Sigmoid colon (tissue), 7 donors: ENCODE measurements at places on chromosomes 1 and 21. TPM values are rescaled to one million over a fixed set of nuclear protein-coding genes. Genes with fewer than 3 reads are reported as not detected.

DNA sequence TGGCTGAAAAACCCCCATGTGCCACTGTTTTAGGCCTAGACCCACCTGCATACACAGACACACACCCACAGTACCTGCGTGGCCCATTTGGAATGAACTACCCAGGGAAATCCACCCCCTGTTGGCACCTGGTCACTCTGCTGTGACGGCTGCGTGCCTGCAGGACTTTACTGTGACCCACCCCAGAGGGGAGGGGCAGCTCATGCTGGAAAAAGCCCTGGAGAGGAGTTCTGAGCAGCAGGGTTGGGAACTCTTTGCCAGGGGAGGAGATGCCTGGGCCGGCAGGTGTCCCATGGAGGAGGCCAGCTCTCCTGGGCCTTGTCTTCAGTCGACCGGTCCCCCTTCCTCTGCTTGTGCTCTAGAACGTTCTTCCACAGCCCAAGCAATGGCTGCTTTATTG lies 87.3 kb upstream of the CSF3R start:
- H3K27ac ChIP-seq: no peak overlapping the region
- no peaks in the 10 kb centered on the region for H3K4me1 ChIP-seq
- no peak overlapping the region for H3K4me3 ChIP-seq

DNA sequence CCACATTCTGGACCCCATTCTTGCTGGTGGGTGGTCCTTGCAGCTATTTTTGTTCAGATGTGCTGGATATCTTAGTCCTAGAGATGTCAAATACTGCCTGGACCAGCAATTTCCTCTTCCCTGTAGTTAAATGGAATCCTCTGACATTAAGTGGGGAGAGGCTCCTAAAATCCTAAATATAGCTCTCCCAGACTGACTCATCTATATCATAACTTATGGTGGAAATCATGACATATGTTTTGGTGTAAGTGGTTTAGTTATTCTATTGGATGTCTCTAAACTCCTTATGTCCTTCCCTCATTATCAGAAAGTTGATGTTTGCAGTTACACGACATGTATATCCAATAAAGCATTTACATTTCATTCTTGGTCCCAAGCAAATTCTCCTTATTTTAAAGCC lies 73.1 kb downstream of the KCNJ6 start:
- H3K4me1 ChIP-seq: no peaks in the 10 kb centered on the region
- no peak for DNase-seq
- H3K36me3 ChIP-seq: no peaks in the 10 kb centered on the region
- H3K4me3 ChIP-seq: no peak overlapping the region
- no peaks in the 10 kb centered on the region for H3K27me3 ChIP-seq

PPFIA4 gene
- 15.0 TPM for total RNA-seq

DNA sequence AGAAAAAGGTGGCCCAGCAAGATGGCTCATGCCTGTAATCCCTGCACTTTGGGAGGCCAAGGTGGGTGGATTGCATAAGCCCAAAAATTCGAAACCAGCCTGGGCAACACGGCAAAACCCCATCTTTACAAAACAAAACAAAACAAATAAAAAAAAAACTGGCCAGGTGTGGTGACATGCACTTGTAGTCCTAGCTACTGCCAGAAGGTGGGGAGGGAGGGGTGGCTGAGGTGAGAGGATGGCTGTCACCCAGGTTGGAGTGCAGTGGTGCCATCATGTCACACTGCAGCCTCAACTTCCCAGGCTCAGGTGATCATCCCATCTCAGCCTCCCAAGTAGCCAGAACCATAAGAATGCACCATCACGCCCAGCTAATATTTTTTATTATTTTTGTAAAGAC lies 22.8 kb downstream of the RERE start:
- peaks cover 19% of the 10 kb centered on the region for H3K4me1 ChIP-seq
- no peak for DNase-seq
- no peaks in the 10 kb centered on the region for H3K36me3 ChIP-seq
- H3K27ac ChIP-seq: no peak overlapping the region
- H3K4me3 ChIP-seq: no peak overlapping the region

DNA sequence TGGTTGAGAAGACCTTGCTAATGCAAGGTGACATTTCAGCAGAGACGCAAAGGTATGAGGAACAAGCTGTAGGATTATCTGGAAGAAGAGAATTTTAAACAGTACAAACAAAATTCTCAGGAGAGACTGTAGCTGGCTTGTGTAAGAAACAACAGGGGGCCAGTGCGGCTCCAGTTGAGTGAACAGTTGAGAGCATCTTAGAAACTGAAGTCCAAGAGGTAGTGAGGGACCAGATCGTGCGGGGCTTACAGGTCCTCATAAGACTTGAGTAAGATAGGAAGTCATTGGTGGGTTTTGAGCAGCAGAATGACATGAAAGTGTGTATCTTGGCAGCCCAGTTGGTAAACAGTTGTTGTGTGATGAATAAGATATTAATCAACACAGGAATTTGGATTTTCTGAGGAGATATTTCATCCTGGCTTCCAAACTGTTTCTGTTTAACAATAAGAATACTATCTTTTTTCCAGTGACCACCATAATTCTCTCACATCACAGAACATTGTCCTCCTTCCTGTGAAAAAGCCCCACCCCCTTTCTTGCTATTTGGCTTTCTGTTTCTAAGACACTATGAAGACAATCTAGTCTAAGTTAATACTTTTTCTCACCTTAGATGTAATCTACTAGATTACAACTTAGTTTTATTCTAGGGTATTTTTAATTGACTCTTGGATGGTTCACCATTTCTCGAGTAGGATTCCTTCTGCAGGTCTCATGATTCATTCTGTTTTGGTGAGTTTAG lies 62.4 kb downstream of the SASS6 start:
- peaks cover 46% of the 10 kb centered on the region for H3K36me3 ChIP-seq
- H3K4me3 ChIP-seq: no peak overlapping the region
- no peak overlapping the region for H3K27ac ChIP-seq
- H3K4me1 ChIP-seq: no peaks in the 10 kb centered on the region

DNA sequence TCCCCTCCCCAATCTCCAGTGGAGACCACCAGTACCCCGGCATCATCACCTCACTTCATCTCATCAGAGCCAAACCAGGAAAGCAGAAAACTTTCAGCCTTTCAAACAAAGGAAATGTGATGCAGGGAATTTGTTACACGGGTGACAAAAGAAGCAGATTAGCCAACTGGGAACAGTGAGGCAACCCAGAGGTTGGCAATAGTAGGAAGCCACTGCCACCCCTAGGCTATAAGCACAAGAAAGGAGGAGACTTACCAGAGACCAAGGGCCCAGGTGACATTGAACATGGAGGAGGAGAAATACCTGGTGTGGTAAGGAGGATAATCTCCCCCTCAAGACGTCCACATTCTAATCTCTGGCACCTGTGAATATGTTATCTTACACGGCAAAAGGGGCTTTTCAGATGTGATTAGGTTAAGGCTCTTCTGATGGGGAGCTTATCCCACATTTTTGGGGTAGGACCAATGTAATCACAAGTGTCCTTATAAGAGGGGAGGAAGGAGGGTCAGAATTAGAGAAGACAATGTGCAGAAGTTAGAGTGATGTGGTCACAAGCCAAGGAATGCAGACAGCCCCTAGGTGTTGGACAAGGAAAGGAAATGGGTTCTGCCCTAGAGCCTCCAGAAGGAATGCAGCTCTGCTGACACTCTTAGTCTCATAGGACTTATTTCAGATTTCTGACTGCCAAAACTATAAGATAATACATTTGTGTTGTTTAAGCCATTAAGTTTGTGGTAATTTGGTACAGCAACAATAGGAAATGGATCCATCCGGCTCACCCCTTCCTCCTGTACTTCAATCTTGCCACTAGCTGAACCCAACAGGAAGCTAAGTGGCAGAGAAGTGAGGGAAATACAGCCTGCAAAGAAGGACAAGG lies 83.6 kb upstream of the VAV3 start:
- H3K4me1 ChIP-seq: no peaks in the 10 kb centered on the region
- H3K4me3 ChIP-seq: no peak overlapping the region
- H3K27ac ChIP-seq: no peak overlapping the region
- no peak for DNase-seq
- H3K27me3 ChIP-seq: no peaks in the 10 kb centered on the region

DNA sequence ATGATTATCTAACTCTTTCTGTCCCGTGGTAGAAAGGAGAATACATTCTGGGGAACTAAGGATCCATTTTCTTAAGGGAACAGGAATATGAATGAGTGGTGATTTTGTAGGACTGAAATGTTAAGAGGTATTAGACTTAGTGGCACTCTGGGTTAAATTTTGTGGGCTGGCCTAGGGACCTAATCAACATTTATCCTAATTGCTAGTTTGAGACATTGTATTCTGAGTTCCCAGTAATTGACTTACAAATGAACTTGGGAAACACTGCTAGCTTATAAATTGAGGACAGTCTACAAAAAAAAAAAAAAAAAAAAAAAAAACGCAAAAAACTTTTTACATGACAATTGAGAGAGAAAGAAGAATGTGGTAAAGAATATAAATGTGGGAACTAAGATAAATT lies 136.6 kb upstream of the ZP4 start:
- H3K4me1 ChIP-seq: no peaks in the 10 kb centered on the region
- H3K4me3 ChIP-seq: no peak overlapping the region
- no peaks in the 10 kb centered on the region for H3K27me3 ChIP-seq
- H3K27ac ChIP-seq: no peak overlapping the region
- no peaks in the 10 kb centered on the region for H3K36me3 ChIP-seq

DNA sequence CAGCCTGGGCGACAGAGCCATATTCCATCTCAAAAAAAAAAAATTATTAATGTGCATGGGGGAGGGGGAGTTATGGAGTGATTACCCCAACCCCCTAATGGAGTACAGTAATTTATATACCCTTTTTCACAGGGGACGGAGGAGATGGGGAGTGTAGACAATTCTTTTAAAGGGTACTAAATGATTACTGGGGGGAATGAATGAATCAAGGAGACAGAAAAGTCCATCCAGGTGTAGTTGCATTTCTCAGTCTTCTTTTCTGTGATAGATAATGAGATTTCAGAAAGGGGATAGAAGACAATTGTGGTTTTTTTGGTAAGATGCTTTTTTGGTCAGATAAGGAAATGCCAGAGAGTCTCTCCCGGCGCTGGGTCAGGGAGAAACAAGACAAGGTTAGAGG lies 13.0 kb downstream of the OSBPL9 start:
- peaks cover 14% of the 10 kb centered on the region for H3K4me1 ChIP-seq
- H3K36me3 ChIP-seq: no peaks in the 10 kb centered on the region
- DNase-seq: no peak
- H3K27ac ChIP-seq: no peak overlapping the region
- no peak overlapping the region for H3K4me3 ChIP-seq
- no peaks in the 10 kb centered on the region for H3K27me3 ChIP-seq

OR2L2 gene
- not detected for total RNA-seq

MX2 gene
- total RNA-seq: 6.2 TPM

RSBN1 gene
- total RNA-seq: 19.5 TPM

NKAIN1 gene
- total RNA-seq: 0.28 TPM

ADGRB2 gene
- 3.9 TPM for total RNA-seq

GRCh38 chr1:97014426-97014825 lies 292.8 kb downstream of the PTBP2 start:
- H3K27ac ChIP-seq: no peak overlapping the region
- no peaks in the 10 kb centered on the region for H3K27me3 ChIP-seq
- H3K36me3 ChIP-seq: no peaks in the 10 kb centered on the region
- H3K4me1 ChIP-seq: no peaks in the 10 kb centered on the region
- H3K4me3 ChIP-seq: no peak overlapping the region

C1orf185 gene
- not detected for total RNA-seq

GJB3 gene
- total RNA-seq: not detected

SPRR1A gene
- not detected for total RNA-seq

ANXA9 gene
- total RNA-seq: not detected

- no peak for DNase-seq
- no peak overlapping the region for H3K4me3 ChIP-seq
- no peaks in the 10 kb centered on the region for H3K36me3 ChIP-seq
- H3K27me3 ChIP-seq: no peaks in the 10 kb centered on the region
- H3K4me1 ChIP-seq: no peaks in the 10 kb centered on the region
Measured at GRCh38 chr1:179677882-179678281, 65.2 kb upstream of the FAM163A start.

FCN3 gene
- total RNA-seq: 0.49 TPM

DNA sequence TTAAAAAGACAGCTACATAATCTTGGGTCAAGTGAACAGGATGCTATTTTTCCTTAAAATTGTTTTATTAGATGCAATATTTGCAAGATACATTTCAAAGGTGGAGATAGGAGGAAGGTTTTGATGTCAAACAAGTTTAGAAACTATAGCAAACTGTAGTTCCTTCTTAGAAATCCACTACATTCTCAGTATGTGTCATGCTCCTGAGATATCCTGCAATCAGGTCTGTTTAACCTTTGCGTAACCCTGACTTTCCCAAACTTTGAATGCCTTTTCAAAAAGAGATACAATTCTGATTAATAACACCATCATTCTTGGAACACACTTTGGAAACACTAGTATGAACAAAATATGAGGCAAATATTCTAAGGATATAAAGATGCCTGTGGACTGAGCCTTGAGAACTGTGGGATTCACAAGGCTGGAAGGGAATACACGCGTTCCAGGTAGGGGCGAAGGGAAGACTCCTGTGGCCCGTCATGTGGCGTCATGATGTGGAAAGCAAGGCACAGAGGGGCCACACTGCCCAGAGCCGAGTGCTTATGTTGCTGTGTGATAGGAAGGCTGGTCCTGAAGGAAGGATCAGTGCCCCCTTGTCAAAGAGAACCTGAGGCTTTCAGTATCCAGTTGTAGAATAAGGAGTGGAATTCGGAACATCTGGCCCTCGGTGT lies 19.6 kb upstream of the TARBP1 start:
- H3K4me1 ChIP-seq: peaks cover 25% of the 10 kb centered on the region
- DNase-seq: no peak
- H3K36me3 ChIP-seq: no peaks in the 10 kb centered on the region

FCRL2 gene
- total RNA-seq: not detected

DNA sequence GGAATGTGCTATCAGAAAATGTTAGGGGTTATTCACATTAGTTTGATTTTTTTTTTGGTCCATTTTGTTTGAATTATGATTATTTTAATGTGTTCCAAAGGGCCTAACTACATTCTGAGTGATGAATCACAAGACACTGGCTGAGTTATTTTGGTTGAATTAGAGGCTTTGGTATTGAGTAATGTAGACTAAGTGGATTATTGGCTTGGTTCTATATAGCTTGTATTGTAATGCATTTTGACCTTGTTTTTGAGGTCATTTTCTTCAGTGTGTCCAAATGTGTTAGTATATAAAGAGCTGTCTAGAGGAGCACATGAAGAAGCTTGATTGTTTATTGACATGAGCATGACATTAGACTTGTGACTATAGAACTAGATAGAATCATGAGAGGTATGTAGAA lies 3.4 kb downstream of the ZNF326 start:
- H3K27ac ChIP-seq: no peak overlapping the region
- H3K27me3 ChIP-seq: no peaks in the 10 kb centered on the region
- no peaks in the 10 kb centered on the region for H3K36me3 ChIP-seq
- no peak overlapping the region for H3K4me3 ChIP-seq
- DNase-seq: no peak
- H3K4me1 ChIP-seq: peaks cover 23% of the 10 kb centered on the region

RIPPLY3 gene
- total RNA-seq: not detected

GRCh38 chr1:165988275-165988674 lies 160.9 kb downstream of the UCK2 start:
- no peak for DNase-seq
- no peak overlapping the region for H3K27ac ChIP-seq
- H3K4me1 ChIP-seq: no peaks in the 10 kb centered on the region
- no peaks in the 10 kb centered on the region for H3K36me3 ChIP-seq
- H3K4me3 ChIP-seq: no peak overlapping the region
- no peaks in the 10 kb centered on the region for H3K27me3 ChIP-seq

FMO2 gene
- total RNA-seq: 3.0 TPM
